SJSA1 (cell line): ENCODE measurements at places on chromosomes 6 and 20.

DNA sequence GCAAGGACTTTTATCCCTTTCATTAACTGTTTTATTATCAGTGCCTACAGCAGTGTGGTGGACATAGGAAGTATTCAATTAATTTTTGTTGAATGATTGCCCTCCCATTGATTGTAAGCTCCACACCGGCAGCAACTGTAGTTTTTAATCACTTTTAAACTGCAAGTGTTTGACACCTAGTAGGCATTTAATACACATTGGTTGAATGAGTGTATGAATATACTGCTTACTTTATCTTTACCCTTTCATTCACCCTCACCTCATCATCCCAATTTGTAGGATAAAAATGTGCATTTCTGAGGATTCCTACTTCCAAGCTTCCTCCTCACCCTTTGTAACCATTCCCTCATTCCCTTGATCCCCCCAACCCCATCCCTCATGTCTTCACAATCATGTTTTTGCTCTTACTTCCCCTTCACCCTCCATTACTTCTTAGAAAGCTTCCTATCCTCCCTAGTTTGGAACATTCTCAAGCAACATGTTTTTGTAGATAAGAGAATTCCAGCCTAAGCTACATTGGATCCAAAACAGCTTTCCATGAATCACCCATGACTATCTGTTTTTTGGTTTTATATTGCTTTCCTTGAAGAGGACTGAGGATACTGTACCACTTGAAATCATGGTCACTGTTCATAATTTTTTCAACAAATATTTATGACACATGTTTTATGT lies 955 bp upstream of the SLC26A8 start:
- DNase-seq, result no peak

DNA sequence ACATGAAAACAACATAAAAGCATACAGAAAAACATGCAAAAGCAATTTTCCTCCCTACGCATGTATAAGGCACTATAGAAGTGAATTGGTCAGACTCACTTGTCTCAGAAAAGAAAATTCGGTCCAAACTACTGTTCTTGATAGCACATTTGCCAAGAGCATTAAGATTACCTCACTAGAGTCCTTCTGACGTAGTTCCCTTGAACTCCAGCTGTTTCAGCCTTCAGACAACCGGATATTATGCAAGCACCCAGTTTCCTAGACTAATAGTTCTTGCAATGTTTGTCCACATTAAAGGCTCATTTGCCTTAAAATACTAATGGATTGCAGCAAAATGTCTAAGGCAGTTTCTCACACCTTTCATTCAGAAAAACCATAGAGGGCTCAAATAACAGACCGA lies 2.5 kb upstream of the CASS4 start:
- no peak for DNase-seq

DNA sequence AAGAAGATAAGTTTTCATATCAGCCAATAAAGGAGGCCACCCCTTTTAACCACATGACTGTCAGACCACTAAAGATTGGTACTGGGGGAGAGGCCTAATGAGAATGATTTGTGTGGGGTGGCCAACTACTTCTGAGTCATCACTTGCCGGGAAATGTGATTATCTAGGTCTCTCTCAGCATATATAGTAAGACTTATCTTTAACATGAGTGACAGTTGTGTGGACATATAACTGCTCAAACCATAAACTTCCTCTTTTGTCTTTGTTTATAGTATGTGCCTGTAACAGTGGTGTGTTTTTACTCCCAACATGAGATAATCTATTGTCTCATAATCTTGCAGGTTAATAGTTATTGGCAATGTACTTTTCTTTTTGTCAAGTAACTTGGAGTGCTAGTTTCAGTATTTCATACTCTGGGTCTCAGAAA lies 312.4 kb downstream of the CDKAL1 start:
- DNase-seq, result no peak

DNA sequence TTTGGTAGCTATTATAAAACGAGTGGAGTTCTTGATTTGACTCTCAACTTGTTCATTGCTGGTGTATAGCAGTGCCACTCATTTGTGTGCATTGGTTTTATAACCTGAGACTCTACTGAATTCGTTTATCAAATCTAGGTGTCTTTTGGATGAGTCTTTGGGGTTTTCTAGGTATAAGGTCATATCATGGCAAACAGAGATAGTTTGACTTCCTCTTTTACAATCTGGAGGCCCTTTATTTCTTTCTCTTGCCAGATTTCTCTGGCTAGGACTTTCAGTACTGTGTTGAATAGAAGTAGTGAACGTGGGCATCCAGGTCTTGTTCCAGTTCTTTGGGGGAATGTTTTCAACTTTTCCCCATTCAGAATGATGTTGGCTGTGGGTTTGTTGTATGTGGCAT lies 38.8 kb downstream of the SUMO4 start:
- DNase-seq, result no peak

DNA sequence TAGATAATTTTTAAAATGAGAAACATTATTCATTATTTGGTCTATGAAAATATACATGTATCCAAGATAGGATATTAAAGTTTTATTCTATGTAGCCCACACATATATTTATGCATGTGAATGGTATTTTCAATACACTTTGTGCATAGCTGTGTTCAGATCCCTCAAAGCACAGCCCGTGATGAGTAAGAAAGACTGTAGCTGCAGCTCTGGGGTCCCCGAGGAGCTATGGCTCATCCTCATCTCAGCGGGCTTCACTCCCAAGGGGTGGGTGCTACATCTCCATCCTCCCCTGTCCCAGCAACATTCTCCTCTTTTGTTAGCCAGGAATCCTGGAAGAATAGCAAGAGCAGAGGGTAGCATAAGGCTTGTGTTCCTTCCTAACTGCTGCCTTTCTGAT lies 130.8 kb downstream of the SAMD5 start:
- DNase-seq, result no peak

DNA sequence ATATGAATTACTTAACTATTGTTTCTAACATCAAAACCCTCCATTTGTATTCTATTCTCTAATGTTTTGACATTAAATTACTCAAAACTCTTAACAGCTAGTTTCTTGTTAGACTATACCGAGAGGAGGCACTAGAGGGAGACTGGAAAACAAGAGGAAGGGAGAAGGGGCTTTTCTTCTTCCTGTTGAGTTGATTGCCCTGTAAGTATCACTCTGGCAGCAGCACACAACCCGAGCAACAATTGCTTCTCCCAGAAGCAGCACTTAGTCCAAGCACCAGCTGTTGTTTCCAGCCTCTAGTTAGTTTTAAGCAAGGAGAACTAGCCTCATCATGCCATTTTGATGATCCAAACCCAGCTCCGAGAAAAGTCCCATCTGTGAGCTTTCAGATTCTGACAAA lies 603.8 kb downstream of the PRKN start:
- DNase-seq, result no peak

GRCh38 chr6:135179920-135180541 lies 1.1 kb upstream of the MYB start:
- no peak for DNase-seq

DNA sequence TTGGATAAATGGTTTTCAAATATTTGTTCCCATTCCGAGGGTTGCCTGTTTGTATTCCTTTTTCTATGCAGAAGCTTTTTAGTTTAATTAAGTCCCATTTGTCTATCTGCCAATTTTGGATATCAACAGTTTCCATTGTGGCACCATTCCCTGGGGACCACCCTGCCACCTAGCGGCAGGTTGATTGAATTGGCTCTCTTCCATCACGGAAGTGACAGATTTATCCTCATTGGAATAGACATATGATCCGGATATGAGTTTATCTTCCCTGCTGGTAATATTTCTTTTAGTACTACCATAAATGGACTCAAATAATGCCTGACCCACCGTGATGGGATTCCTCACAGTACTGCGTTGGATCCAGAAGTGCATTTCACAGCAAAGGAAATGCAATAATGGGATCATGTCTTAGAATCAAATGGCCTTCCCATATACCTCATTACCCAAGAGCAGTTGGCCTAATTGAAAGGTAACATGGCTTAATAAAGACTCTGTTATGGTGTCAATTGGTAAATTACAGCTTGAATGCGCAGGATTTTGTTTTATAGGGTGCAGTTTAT lies 327.0 kb downstream of the BMP2 start:
- peak; percentile 3 for DNase-seq

DNA sequence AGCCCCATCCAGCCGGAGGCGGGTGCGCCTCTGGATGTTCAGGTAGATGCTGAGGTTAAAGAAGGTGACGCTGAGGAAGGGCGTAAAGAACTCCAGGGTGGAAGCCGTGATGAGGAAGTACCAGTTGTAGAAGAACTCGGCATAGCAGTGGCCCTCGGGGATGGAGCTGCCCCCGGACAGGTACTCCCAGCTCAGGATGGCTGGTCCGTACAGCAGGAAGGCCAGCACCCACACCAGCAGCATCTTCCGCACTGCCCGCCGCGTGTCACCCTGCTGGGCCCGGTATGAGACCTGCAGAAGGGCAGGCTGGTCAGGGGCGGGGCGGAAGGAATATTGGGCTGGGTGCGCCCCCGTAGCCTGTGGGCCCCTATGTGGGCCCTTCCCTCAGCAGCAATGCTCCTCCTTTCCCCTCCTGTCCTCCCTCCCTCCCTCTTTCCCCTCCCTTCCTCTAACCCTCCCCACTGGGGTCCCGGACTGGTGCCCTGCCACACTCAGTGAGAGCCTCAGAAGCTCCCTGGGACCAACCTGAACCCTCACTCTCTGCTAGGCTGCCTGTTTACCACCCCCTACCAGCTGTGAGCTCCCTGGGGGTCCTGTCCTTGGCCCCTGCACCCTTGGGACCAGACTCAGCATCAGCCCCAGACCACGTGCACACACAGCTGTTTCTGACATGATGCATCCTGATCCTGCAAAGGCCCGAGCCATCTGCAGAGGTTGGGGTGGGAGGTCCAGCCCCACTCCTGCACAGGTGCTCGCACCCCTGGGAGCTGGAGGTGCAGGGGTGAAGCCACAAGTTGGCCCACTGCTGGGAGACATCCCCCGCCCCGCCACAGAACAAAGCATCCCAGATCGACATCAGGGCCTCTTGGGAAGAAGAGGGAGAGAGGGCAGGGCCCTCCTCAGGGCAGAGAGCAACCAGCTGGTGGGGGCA lies 3.2 kb downstream of the HRH3 start:
- no peak for DNase-seq

- no peak for DNase-seq
Measured at GRCh38 chr6:153301602-153302001, 170.5 kb upstream of the RGS17 start.
